ENCODE measurements at places on chromosomes 1 and 21.

DNA sequence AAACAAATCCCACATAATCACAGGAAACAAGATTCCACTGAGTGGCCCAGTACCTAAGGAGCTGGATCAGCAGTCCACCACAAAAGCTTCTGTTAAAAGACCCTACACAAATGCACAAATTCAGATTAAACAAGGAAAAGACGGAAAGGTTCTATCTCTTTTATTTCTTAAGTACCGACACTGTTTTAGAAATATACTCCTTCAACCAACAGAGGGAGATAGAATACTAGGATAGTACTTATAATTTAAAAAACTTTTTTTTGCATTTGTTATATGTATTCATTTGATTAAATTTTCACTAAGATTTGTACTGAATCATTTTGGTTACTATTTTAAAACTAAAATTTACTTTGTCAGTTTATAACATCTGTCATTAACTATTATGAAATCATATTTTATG is 12.5 kb downstream of the CDC7 start:
- DNase-seq: peak; percentile 21

DNA sequence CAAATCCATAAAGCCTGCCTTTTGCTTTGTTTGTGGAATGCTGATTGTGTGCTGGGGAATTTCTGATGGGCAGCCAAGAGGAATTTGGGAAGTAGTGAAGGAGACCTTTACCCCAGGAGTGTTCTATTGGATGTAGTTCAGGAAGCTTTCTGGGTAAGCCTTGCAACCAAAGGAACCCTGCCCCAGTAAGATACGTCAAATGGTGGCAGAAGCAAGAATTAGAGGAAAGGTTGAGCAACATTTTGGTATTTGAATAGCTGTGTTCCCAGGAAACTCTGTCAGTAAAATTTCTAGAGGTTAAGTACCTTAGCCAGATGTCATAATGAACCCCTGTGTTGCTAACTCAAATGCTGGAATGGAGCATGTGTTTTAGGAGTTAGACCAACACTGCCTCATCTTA is 6.4 kb downstream of the MGST3 start:
- no peak for DNase-seq

- DNase-seq: no peak
These were observed 7.4 kb upstream of the ZBTB17 start for GRCh38 chr1:15983275-15983674.

GRCh38 chr1:170630977-170631376 is 33.0 kb upstream of the PRRX1 start:
- no peak for DNase-seq
